CD4-positive, alpha-beta T cell treated with Interleukin-4 for 4 hours (primary cell): ENCODE measurements at places on chromosomes 3 and 15.
A peak's percentile ranks its signal among the peaks of the same experiment; 100 is the strongest.

GRCh38 chr15:66251790-66252684 lies 1.5 kb downstream of the MEGF11 start:
- peak; percentile 2 for DNase-seq

DNA sequence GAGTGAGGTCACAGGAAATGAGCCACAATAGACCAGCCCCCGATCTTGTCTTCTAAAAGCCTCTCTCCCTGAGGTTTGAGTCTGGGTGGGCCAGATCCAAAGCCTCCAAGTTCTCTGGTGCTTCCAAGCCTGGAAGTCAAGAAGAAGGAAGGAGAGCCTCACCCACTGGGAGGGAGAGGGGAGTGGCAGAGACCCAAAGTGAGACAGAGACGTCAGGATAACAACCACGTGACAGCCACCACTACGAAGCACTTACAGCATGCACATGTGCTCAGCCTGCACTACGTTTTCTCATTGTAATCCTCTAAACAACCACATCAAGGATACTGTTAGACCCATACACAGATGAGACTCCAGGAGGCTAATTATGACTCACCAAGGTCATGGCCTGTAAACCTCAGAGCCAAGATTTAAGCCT lies 197.3 kb upstream of the LINGO1 start:
- DNase-seq = no peak

DNA sequence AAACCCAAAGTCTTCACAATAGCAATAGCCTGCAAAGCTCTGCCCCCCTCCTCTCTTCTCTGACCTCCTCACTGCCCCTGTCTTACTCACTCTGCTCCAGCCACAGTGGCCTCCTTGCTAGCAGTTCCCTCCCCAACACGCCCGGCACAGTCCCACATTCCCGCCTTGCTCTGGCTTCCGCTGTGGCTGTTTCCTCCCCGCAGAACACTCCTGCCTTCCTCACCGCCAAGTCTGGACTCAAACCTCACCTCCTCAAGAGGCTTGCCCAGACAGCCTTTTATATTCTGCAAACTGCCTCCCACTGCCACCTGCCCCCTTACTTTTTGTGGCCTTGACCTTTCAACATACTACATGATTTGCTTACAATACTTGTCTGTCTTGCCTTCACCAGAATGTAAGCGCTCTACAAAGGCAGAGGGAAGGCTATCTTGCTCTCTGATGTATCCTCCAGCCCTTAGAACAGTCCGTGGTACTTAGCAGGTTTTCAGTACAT lies 406 bp upstream of the MPI start:
- no peak for DNase-seq

DNA sequence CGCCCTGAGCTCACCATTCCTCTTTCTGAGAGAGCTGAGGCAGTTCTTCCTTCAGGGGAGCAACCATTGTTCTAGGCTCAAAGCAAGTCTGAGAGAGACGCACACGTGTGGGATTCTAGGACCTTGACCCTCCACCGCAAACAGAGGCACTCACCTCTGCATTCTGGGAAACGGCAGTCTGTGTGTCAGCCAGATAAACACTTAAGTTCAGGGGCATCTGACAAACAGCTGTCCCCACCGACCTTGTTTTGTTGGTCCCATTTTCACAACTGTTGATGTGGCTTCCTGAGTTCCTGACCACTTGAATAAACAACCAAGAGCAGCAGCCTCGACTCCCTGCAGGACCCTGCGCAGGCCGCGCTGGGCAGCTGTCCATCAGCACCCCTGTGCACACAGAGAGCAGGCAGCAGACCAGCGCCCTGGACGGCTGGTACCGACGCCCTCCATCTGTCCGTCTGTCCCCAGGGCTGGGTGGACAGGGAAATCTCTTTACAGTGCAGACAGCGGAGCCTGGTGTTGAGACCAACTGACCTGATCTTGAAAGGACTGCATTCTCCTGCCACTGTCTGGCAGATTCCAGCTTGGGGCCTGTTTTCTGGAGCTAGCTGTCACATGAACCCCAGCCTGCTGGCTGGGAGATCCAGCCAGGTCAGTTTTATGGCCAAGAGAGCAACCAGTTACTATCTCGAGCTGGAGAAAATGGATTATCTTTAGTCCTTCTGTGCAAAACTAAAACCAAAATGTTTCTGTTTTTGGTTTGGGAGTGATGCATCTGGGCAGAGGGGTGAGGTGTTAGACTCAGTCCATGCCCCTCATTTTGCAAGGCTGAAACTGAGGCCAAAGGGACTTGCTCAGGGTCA lies 64.2 kb downstream of the FAM43A start:
- DNase-seq = no peak

GRCh38 chr3:11134794-11135193 lies 19.5 kb upstream of the HRH1 start:
- no peak for DNase-seq

DNA sequence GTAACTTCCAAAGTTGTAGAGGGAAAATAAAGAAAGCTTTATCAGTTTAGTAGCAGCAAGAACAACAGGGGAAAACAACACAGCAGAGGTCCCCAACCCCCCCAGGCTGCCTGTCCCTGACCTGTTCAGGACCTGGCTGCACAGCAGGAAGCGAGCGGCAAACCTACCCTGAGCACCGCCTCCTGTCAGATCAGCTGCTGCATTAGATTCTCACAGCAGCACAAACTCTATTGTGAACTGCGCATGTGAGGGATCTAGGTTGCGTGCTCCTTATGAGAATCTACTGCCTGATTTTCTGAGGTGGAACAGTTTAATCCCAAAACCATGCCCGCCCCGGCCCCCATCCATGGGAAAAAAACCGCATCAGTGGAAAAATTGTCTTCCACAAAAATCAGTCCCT lies 40.3 kb downstream of the USP50 start:
- no peak for DNase-seq

- DNase-seq = no peak
Measured at GRCh38 chr15:101536166-101536874, 46.8 kb upstream of the PCSK6 start.

- no peak for DNase-seq
Measured at GRCh38 chr3:64190517-64191515, 34.5 kb downstream of the PRICKLE2 start.

- no peak for DNase-seq
Measured at GRCh38 chr15:82133251-82133650, 87.4 kb upstream of the MEX3B start.

DNA sequence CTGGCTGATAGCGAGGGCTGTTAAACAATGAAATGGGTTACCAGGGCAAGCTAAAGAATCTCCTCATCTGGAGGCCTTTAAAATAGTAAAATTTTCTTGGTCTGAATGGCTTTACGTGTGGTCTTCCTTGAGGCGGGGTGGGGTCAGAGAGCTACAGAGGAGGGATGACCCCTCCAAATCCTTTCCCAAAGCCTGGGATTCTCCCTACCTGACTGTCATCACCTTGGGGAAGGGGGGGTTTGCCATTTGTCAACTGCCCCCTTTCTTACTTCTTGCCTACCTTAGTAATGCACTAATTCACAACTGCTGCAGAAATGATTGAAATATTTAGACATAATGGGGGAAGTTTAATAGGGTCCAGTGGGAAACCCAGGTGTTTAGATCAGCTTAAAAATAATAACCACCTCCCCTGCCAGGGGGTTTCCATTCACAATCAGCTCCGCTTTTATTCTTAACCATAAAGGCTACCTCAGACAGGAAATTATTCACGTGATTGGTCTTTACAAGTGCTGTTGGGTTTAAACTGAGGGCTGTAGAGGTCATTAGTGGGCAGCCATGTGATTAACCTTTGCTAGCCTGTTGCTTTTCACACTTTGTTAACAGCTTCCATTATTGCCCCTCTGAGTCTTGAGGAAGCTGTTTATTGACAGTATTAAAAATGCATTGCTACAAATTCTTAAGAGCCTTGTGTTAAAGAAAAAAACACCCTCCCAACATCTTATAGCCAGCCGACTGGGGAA lies 276.5 kb upstream of the ATP11B start:
- DNase-seq = no peak

- no peak for DNase-seq
Measured at GRCh38 chr3:9721015-9721699, 10.4 kb upstream of the BRPF1 start.

GRCh38 chr15:96896766-96897165 lies 566.3 kb downstream of the NR2F2 start:
- DNase-seq = no peak

GRCh38 chr3:99286266-99286845 lies 352.0 kb upstream of the COL8A1 start:
- no peak for DNase-seq

GRCh38 chr3:124859025-124859424 lies 28.1 kb downstream of the ITGB5 start:
- no peak for DNase-seq

GRCh38 chr3:63934041-63934866 lies 22.1 kb upstream of the SCAANT1 start:
- DNase-seq = peak; percentile 55

- DNase-seq = no peak
Measured at GRCh38 chr3:851098-851790, 241.6 kb upstream of the CNTN6 start.

GRCh38 chr3:170089862-170090600 lies 52.2 kb downstream of the GPR160 start:
- DNase-seq = no peak

- peak; percentile 48 for DNase-seq
Measured at GRCh38 chr3:27840807-27841594, 118.9 kb upstream of the EOMES start.

- no peak for DNase-seq
Measured at GRCh38 chr3:38627956-38628355, 21.5 kb downstream of the SCN5A start.

- no peak for DNase-seq
Measured at GRCh38 chr15:71885390-71885789, 75.0 kb downstream of the NR2E3 start.

- DNase-seq = no peak
Measured at GRCh38 chr15:31255732-31256377, 70.8 kb upstream of the KLF13 start.

DNA sequence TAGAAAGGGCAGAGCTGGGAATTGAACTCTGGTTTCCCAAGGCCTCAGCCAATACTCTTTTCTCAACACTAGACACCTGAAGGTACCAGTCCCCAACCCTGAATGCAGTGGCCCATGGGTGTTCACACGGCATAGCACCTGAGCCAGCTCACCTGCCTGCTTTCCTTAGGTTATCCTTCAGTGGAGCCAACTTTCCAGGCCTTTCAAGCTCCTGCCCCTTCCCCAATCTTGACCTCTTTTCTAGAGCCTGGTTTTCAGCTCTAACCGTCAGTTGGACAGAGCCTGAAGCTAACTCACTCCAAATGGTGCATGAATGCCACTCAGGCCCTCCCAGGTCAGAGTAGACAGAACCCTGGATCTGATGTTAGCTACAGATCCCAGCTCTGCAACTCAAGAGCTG lies 66.1 kb upstream of the ITGA11 start:
- no peak for DNase-seq

DNA sequence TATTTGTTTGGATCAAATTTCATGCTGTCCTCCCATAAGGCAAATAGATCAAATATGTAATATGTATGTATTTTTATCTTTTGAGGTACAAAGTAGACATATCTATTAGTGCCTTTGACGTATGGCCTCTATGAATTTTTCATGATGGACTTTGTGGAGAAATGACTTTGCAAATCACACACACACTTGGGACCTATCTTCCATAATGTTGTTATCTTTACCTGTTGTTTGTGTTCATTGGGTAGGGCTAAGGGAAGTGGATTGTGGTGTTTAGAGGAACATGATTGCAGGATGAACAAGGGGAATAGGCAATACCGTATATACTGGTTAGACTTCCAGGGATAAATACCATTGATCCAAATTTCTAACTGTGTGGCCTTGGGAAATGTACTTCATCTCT lies 142.3 kb downstream of the GHSR start:
- DNase-seq = no peak

DNA sequence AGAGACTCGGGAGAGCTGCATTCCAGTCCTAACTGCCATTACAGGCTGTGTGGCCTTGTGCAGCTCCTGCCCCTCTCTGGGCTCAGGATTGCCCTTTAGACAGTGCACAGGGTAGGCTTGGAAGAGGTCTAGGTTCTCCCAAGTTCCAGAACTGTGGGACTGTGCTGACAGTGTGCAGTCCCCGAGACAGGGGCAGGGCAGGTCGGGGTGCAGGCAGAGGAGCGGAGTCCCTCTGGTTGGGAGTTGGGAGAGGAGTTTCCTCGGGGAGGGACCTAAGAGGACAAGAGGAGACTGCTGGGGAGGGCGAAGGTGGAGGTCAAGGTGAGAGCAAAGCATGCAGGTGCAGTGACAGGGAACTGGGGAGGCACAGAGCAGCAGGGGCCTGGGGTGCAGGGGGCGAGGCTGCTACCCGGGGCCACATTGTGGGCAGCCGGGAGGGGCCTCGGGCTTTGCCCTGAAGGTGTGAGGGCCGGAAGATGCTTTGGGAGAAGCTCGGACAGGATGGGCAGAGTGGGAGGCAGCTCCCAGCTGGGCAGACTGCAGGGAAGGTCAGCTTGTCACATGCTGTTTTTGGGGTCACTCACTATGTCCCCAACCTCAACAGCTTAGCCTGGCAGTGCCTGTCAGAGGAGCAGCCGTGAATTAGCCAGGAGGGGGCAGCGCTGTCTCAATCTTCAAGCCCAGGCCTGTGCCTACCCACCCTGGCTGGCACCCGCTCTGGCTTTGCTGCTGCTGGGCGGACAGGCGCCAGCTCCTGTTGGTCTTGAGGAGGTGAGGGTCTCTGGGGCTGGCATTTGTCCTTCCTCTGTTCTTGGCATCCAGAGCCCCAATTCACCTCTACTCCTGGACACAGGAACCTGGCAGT lies 15.4 kb upstream of the CSPG4 start:
- peak; percentile 54 for DNase-seq

GRCh38 chr3:114496466-114496865 lies 202.6 kb downstream of the TIGIT start:
- DNase-seq = no peak

- DNase-seq = no peak
Measured at GRCh38 chr15:29859973-29860715, 37.9 kb upstream of the TJP1 start.

DNA sequence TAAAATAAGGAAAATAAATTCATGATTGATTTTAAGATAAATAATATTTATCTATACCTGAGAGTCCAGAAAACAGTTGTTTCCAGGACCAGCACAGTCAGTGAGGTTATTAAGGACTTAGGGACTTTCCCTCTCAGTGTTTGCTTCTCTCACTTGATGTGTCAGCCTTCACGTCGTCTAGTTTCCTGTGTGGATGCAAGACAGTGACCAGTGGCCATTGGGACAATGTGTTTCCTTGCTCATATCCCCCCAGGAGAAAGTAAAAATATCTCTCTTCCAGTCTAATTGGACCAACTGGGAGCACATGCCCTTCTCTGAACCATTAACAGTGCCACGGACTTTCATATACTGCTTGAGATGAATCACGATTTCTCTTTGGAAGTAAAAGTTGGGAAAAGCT lies 157.8 kb upstream of the CTNNB1 start:
- no peak for DNase-seq

DNA sequence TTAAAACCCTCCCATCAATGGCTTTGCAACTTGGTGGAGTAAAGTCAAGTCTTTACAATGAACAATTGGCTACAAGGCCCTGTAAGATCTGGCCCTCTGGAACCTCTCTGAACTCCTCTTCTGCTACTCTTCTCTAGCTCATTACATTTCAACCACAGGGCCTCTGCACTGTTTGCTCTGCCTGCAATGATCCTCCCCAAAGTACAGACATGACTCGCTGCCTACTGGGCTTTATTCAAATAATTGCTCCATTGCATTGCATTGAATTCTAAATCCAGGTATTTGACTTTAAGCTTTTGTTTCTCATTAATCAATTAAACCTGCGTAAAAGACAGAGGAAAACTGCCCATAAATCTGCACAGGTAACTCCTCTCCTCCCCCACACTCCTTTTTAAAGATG lies 96.7 kb downstream of the CD47 start:
- DNase-seq = no peak

GRCh38 chr3:76943058-76943457 lies 96.8 kb upstream of the ROBO2 start:
- no peak for DNase-seq
